ENCODE measurements at places on chromosomes 3 and 15. TPM values are rescaled to one million over a fixed set of nuclear protein-coding genes. Genes with fewer than 3 reads are reported as not detected.

GRCh38 chr3:24773798-24774197 lies 279.1 kb upstream of the THRB start:
- peak; percentile 49 for DNase-seq
- H3K4me1 ChIP-seq: no peaks in the 10 kb centered on the region
- no peaks in the 10 kb centered on the region for H3K27me3 ChIP-seq
- no peak overlapping the region for H3K4me3 ChIP-seq

Gene ISL2
- 4.2 TPM for total RNA-seq

Gene PLA2G4E
- total RNA-seq: 0.31 TPM

DNA sequence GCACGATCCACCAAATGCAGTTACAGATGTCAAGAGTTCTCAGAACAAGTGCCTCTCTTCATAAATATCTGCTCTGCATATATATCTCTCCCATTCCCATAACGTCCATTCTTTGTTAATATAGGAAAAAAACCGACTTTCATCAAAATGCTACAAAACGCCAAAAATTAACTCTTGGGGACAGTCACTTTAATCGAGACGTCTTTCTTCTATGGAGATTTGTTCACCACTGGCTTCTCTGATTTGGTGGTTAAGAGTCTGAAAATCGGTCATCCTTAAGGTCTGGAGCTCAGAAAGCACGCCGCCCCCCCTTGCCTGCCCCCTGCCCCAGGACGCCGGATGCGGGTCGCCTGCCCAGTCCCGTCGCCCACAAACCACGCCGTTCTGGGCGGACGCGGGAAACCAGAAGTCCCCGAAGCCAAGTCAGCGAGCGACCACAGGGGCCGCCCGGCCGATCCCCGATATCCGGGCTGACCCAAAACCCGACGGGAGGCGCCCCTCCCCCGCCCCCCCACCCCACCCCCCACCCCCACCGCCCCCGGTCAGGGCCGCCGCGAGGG lies 252.7 kb downstream of the TJP1 start:
- no peaks in the 10 kb centered on the region for H3K27me3 ChIP-seq
- peak overlapping the region; percentile 57 for H3K4me3 ChIP-seq
- no peak overlapping the region for H3K27ac ChIP-seq
- DNase-seq: peak; percentile 28
- H3K4me1 ChIP-seq: peaks cover 3% of the 10 kb centered on the region

GRCh38 chr3:158313338-158313927 lies 203.5 kb downstream of the RSRC1 start:
- no peaks in the 10 kb centered on the region for H3K27me3 ChIP-seq
- no peak overlapping the region for H3K27ac ChIP-seq
- no peaks in the 10 kb centered on the region for H3K36me3 ChIP-seq
- no peak for DNase-seq
- no peak overlapping the region for H3K4me3 ChIP-seq

Gene OSTN
- total RNA-seq: not detected

- no peak overlapping the region for H3K4me3 ChIP-seq
- DNase-seq: no peak
- no peaks in the 10 kb centered on the region for H3K27me3 ChIP-seq
- H3K36me3 ChIP-seq: no peaks in the 10 kb centered on the region
These were observed 39.9 kb upstream of the TNFAIP8L3 start for GRCh38 chr15:51134416-51135199.

- H3K27me3 ChIP-seq: no peaks in the 10 kb centered on the region
- no peak overlapping the region for H3K4me3 ChIP-seq
These were observed 175.0 kb upstream of the PFN2 start for GRCh38 chr3:150145659-150146058.

Gene SERINC4
- 11.7 TPM for total RNA-seq

Gene TIGIT
- total RNA-seq: 1.2 TPM

- no peaks in the 10 kb centered on the region for H3K4me1 ChIP-seq
- no peak for DNase-seq
- no peak overlapping the region for H3K4me3 ChIP-seq
- H3K27me3 ChIP-seq: no peaks in the 10 kb centered on the region
These were observed 176.8 kb upstream of the EPHA3 start for GRCh38 chr3:88930611-88931010.

DNA sequence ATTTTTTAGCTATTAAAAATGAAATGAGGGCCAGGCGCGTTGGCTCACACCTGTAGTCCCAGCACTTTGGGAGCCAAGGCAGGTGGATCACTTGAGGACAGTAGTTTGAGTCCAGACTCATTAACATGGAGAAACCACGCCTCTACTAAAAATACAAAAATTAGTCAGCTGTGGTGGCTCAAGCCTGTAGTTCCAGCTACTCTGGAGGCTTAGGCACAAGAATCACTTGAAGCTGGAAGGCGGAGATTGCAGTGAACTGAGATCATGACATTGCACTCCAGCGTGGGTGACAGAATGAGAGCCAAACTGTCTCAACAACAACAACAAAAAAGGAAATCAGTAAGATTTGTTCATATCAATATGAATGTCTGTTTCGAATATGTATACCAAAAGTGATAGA lies 517.1 kb downstream of the ROBO1 start:
- no peak for DNase-seq
- no peak overlapping the region for H3K4me3 ChIP-seq
- H3K27ac ChIP-seq: no peak overlapping the region
- H3K4me1 ChIP-seq: no peaks in the 10 kb centered on the region
- H3K27me3 ChIP-seq: no peaks in the 10 kb centered on the region

GRCh38 chr15:40270246-40270995 lies 12.4 kb downstream of the ANKRD63 start:
- H3K4me1 ChIP-seq: peaks cover 28% of the 10 kb centered on the region
- H3K27ac ChIP-seq: no peak overlapping the region
- DNase-seq: peak; percentile 68

DNA sequence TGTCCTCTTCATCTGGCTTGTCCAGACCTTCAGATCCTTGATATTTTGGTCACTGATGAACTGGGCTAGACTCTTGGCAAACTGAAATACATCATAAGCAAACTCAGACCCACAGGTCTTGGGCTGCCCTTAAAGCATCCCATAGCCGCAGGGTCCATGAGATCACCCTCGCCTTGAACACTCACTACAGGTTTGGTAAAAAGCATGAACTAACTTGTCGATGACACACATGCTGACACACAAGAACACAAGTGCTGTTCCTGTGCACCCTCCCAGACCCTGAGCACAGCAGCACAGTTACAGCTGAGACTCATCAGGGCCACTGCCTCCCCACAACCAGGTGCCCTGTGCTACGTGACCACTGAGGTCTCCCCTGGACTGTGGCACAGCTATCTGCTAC lies 21.0 kb downstream of the PFKFB4 start:
- no peak for DNase-seq
- no peaks in the 10 kb centered on the region for H3K27me3 ChIP-seq
- no peak overlapping the region for H3K27ac ChIP-seq
- H3K4me1 ChIP-seq: no peaks in the 10 kb centered on the region

DNA sequence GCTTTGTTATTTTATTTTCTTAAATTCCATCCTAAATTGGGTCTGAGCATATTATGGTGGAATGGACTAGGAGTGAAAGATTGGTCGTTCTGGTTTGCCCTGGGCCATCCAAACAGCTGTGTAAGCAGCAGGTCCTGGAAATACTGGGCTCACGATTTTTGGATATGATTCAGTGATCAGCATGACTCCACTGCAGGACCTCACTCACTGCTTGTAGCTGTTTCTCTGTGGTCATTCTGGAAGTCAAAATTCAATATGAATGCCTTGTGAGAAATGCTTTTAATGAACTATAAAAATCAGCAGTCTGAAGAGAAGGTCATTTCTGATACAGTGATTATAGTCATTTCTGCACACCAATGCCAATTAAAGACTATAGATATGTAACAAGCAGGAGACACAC lies 185.0 kb downstream of the RBMS3 start:
- H3K27me3 ChIP-seq: no peaks in the 10 kb centered on the region
- H3K36me3 ChIP-seq: no peaks in the 10 kb centered on the region
- peak; percentile 20 for DNase-seq
- H3K27ac ChIP-seq: no peak overlapping the region
- H3K4me1 ChIP-seq: no peaks in the 10 kb centered on the region
- H3K4me3 ChIP-seq: no peak overlapping the region

DNA sequence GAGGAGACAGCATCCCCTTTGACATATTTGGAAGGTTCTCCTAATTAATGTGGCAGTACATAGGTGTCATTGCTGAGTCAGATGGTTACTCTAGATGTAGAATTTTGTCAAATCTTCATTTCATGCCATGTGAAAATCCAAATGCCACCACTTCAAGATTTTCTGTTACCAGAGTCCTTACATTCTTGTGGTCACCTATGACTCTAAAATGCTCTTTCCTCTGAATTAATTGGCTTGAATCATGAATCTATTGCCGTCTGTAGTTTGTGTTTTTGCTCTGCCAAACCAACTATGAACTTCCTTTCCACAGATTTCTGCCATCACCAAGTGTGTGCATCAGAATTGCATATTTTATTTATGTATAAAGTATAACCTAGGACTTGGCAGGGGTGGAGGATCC lies 269.4 kb upstream of the ZPLD1 start:
- peaks cover 8% of the 10 kb centered on the region for H3K4me1 ChIP-seq
- DNase-seq: no peak
- no peak overlapping the region for H3K4me3 ChIP-seq
- H3K27me3 ChIP-seq: no peaks in the 10 kb centered on the region

DNA sequence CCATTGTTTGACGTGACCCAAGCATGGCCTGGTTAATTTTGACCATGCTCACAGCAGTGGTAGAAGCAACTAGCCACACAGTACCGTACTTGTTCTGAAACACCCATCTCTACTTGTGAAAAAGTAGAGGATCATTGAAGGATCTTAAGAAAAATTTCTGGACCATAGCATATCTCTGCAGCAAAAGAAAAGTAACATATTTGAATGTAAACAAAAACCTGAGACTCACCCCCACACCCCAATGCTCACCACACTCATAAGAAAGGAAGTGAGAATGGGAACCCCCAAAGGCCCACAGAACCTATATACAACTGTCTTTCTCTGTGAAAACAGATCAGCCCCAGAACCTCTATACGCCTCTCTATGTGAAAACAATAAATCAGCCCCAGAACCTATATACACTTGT lies 33.8 kb upstream of the TFRC start:
- H3K36me3 ChIP-seq: no peaks in the 10 kb centered on the region
- no peak overlapping the region for H3K4me3 ChIP-seq
- no peak for DNase-seq
- peaks cover 6% of the 10 kb centered on the region for H3K4me1 ChIP-seq
- no peaks in the 10 kb centered on the region for H3K27me3 ChIP-seq
- H3K27ac ChIP-seq: no peak overlapping the region

DNA sequence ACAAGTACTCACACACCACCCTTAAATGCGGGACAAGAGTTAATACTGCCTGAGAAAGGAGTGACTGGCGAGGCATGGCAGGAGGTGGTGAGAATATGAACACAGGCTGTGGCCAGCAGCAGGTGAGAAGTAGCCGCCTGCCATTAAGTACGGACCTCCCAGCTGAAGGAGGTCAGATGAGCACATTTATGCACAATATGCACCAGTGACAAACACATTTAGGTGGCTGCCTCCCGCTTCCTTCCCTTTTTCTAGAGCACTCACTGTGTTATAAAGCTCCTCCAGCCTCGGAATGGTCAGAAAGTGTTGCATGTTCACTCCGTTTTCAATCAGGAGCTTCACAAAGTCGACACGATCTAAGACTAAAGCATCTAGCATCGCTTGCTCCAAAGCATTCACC lies 52.4 kb downstream of the TRPM1 start:
- no peak for DNase-seq
- no peak overlapping the region for H3K27ac ChIP-seq
- H3K4me1 ChIP-seq: no peaks in the 10 kb centered on the region

Gene HHLA2
- 6.7 TPM for total RNA-seq

DNA sequence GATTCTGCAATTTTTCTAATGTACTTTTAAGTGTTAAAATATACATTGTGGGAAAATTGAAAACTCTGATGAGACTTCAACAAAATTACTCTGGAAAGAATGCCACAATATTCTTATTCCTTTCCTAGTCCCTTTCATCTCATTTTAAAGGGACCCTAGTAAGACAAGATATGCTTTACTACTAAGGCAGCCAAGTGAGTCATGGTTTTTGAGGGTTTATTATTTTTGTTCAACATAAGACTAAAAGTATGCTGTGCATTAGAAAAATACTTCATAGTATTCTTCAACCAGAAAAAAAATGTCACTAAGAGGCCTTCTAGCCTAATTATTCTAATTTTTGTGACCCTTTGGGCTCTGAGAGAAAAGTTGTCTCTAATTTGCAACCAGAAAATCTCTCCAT lies 7.4 kb downstream of the IL12A start:
- H3K27ac ChIP-seq: no peak overlapping the region
- DNase-seq: no peak
- H3K27me3 ChIP-seq: no peaks in the 10 kb centered on the region

DNA sequence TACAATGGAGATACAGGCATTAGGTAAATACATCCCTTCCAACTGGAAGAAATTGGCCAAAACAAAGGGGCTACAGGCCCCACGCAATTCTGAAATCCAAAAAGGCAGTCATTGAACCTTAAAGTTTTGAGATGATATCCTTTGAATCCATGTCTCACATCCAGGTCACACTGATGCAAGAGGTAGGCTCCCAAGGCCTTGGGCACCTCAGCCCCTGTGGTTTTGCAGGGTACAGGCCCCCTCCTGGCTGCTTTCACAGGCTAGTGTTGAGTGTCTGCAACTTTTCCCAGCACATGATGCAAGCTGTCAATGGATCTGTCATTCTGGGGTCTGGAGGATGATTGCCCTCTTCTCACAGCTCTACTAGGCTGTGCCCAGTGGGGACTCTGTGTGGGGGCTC lies 766.7 kb downstream of the ZBBX start:
- no peak overlapping the region for H3K27ac ChIP-seq
- H3K4me3 ChIP-seq: no peak overlapping the region
- no peaks in the 10 kb centered on the region for H3K36me3 ChIP-seq
- H3K27me3 ChIP-seq: no peaks in the 10 kb centered on the region

DNA sequence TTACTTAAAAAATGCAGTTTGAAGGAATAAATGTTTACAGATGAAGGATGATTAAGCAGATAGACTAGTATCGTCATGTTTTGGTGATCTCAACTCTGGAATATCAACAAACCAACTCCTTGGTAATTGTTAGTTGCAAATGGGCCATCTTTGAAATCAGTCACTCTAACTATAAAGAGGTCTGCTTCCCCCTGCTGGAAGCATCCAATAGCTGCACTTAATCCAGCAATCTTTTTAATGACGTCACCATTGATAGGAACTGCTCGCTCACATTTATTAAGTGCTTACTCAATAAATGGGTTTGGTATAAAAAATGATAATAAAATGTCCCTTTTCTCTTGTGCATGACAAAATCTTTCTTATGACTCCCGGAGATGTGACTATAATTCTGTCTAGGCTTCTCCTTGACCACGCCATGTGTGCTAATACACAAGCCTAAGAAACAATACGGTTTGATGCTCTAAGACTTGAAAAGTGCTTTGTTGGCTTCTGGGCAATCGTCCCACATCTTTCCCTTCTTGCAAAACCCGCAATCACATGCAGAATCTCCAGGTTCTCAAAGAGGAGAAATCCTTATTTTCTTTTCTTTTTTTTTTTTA lies 227.6 kb upstream of the POU1F1 start:
- H3K27me3 ChIP-seq: no peaks in the 10 kb centered on the region
- no peak overlapping the region for H3K4me3 ChIP-seq
- H3K4me1 ChIP-seq: no peaks in the 10 kb centered on the region
- DNase-seq: peak; percentile 40
- no peak overlapping the region for H3K27ac ChIP-seq

Gene ZBED2
- not detected for total RNA-seq

GRCh38 chr3:142424754-142425153 lies 23.1 kb downstream of the XRN1 start:
- no peaks in the 10 kb centered on the region for H3K4me1 ChIP-seq
- no peak for DNase-seq
- no peak overlapping the region for H3K27ac ChIP-seq
- H3K36me3 ChIP-seq: no peaks in the 10 kb centered on the region
- H3K4me3 ChIP-seq: no peak overlapping the region
